NCI-H446 (cell line): ENCODE measurements at places on chromosomes 2 and 18.

DNA sequence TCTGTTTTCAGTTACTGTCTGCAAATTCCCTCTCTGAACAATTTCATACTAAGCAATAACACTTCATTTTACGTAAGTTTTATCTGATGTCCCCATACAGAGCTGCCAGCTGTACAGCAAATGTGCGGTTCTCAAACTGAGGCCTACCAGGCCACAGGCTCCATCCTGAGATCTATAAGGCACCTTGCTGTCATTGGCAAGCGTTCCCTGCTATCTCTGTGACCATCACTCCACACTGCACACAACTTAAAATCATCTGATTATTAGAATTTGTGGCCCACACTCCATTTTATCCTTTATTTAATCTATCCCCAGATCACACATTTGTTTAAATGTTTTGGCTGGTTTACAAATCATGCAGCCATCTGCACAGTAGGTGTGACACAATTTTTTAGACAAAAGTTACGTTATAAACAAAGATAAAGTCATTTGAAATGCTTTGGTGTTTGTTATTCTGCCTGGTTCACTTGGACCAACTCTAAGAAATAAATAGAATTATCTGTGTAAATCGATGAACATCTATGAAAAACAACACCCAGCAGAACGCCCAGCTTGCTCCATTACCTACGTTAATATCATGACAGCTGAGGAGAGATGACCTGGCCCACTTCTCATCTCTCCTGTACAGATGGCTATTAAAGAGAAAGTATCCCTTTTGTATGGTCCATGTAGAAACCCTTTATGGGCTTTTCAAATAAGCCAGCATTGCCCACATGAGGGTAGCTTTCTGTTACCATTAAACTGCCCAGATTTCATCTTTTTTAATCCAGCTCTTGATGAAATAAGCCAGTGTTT, 162.4 kb downstream of the ZNF521 start:
- no peak for DNase-seq

DNA sequence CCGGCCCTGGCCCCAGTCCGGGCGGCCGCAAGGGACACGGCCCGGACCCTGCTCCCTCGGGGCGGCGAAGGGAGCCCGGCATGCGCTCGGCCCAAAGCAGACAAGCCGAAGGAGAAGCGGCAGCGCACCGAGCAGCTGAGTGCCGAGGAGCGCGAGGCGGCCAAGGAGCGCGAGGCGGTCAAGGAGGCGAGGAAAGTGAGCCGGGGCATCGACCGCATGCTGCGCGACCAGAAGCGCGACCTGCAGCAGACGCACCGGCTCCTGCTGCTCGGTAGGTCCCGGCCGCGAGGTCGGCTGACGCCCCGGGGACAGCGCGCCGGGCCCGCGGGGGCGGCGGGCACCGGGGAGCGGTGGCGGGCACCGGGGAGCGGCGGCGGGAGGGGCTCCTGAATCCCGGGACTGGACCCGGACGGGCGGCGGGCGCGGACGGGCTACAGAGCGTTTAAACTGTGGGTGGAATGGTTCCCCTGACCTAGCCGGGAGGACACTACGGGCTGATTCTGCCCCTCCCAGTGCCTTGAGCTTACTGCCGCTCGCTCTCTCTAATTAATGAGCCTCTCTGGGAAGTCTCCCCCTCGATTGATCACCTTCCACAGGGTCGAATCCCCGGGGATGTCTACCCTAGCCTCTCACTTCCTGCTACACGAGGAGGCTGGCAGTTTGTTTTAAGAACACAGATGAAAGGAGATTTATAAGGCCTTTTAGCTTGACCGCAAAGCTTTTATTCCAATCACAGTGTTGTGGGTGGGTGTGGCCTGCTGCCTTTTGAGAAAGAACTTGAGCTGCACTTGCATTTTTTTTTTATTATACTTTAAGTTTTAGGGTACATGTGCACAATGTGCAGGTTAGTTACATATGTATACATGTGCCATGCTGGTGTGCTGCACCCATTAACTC, 853 bp downstream of the GNAL start:
- no peak for DNase-seq

- peak; percentile 41 for DNase-seq
Observed at GRCh38 chr2:186862869-186863709, 14.1 kb upstream of the ZSWIM2 start.

DNA sequence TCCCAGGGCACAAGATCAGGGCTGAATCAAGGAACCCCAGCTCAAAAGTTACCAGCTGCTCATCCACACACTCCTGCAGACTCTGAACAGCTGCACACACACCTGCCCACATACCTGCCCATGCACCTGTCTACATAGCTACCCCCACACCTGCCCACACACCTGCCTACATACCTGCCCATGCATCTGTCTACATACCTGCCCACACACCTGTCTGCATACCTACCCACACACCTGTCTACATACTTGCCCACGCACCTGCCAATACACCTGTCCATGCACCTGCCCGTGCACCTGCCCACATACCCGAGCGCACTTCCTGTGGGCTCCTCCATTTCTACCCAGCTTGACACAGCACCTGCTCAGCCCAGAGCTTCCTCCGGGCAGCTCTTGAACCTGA, 122.8 kb upstream of the AGAP1 start:
- DNase-seq = no peak

- DNase-seq = no peak
Observed at GRCh38 chr2:2291500-2292260, 39.4 kb downstream of the MYT1L start.

- no peak for DNase-seq
Observed at GRCh38 chr2:37324536-37324785, 172 bp downstream of the PRKD3 start.
